ENCODE measurements at places on chromosomes 4 and X. TPM values are rescaled to one million over a fixed set of nuclear protein-coding genes. Genes with fewer than 3 reads are reported as not detected.

DNA sequence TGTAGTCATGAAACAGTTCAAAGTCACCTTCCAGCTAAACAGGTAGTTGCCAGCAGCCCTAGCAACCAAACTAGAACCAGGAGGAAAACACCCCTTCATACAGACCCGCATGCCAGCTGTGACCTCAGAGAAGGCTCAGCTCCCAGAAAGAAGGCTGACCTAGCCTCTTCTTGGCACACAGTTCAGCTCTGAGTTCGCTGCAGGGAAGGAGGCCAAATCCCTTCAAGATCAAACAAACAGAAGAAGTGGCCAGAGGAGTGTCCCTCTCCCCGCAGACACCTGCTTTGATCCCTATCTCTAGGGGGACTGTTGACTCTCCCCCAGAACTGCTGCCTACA is 56.0 kb downstream of the HADH start:
- peak; percentile 55 for DNase-seq

- DNase-seq, result no peak
These were observed 11.0 kb downstream of the TENM3 start for GRCh38 chr4:182254026-182254780.

DNA sequence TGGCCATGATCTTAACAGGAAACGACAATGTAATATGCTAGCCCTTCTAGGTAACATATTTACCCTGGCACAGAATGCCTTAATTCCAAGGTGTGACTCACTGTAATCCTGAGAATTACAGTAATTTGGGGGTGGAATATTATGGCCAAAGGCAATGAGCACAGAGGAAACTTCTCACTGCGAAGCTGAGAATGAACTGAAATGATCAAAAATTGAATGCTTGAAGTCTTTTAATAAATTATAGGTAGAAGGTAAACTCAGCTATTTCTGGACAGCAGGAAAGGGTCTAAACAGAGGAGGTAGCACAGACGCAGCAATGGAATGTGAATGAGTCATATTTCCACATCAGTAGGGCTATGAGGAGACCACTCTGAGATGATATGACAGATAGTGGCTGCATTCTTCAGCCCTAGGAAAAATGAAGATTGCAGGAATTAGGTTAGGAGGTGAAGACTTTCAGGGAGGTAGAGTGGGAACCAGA is 312.6 kb downstream of the PACRGL start:
- DNase-seq, result no peak

DNA sequence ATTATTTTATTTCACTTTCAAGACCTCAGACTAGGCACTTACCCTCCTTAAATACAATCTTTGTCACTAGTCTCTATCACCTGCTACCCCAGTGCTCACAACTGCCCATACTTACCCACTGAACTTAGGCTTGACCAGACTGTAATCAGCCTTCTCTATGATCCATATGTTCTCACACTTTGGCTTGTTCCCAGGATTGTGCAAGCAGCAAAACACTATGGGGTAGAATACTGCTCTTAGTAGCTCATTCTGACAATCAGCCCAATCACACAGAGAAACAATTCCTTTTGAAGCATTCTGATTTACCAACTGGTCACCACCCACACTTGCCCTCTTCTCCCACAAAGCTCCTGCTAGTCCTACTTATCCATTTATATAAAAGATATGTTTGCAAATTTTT is 878.3 kb downstream of the FSTL5 start:
- no peak for DNase-seq

- no peak for DNase-seq
These were observed 257.2 kb downstream of the SNCA start for GRCh38 chr4:89579771-89580170.

DNA sequence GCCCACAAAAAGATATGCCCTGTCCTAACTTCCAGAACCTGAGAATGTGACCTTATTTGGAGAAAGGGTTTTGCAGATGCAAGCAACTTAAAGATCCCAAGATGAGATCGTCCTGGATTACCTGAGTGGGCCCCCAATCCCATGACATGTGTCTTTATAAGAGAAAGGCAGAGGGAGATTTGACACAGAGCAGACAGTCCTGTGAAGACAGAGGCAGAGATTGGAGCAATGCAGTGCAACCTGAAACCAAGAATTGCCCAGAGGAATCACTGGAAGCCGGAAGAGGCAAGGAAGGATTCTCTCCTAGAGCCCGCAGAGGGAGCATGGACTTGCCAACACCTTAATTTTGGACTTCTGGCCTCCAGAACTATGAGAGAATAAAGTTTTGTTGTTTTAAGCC is 171.5 kb downstream of the SMIM20 start:
- no peak for DNase-seq

- DNase-seq, result no peak
These were observed 93.9 kb upstream of the CBR4 start for GRCh38 chr4:169103966-169104412.

- DNase-seq, result no peak
These were observed 109.5 kb upstream of the ADRA2C start for GRCh38 chr4:3656416-3657356.

GRCh38 chr4:122458625-122459024 is 2.1 kb upstream of the IL2 start:
- no peak for DNase-seq

DNA sequence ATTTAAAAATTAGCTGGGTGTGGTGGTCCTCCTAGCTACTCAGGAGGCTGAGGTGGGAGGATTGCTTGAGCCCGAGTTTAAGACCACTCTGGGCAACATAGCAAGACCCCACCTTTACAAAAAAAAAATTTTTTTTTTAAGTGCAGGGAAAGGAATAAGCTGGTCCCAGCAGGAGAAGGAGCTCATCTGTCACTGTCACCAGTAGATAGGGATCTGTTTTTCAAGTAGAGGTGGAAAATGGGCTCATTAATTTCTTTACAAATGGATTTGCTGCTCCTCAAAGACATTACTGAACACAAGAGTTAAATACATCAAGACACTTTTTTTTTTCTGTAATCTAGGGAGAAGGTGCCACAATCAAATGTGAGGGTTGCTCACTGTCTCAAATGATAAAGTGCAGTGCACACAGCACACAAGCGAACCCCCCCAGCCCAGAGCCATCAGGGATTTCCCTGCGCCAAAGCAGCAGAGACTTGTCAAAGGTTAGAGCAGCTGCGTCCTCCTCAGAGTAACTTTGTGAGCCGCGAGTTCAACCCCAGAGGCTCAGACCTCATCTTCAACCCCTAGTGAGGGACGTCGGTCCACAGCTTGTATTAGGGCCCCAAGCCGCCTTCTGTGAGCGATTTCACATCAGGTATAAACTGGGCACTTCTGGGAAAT is 14.3 kb upstream of the MTNR1A start:
- DNase-seq, result no peak

DNA sequence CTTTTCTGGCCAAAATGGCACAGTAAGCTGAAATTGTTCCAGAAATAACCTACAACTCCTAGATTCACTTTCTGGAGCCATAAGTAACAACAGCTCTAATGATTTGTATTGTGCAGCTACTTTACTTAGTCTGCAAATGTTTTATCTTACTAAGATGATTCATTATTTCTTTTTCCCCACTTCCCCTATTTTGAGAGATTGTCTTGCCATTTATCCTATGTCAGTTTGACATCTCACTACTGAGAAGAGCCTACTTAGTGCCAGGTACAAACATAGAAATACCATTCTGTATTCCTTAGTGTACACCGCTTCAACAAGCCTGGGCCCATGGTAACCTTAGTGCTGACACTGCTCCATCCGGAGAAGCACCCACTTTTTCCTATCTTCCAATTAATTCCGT is 13.8 kb upstream of the STK26 start:
- DNase-seq, result no peak

- no peak for DNase-seq
These were observed 26.5 kb downstream of the HNRNPDL start for GRCh38 chr4:82403725-82404124.

DNA sequence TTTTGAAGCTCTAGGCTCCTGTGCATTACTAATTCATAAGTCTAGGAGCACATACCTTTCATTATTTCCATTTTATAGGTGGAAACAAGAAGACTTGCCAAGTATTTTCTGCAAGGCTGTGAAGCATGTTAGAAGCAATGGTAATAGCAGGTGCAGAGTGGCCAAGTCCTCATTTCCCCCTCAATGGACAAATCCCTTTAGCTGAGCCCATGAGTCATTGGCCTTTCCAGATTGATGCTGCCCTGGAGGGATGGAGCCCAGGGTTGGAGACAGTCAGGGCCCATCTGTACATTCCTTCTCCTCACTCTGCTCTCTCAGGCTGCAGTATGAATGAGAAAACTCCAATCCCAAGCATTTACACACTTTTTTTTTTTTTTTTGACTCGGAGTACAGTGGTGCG is 6.6 kb downstream of the MGST2 start:
- no peak for DNase-seq

DNA sequence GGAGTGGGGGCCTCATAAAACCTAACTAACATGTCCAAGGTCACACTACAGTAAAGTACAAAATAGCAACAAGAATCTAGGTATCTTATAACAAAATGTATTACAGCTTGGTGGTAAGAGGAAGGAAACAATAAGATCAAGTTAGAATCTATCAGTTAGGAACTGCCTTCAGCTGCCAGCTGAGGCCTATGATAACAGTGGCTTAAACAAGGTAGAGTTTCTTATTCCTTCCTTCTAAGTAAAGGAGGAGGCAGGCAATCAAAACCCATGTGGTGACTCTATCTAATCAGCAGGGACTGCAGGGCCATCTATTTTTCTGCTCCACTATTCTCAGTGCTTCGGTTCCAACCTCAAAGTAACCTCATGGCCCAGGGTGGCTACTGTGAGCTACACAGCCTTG is 10.9 kb downstream of the SH3D19 start:
- DNase-seq, result no peak

- no peak for DNase-seq
These were observed 87.2 kb upstream of the MYOZ2 start for GRCh38 chr4:119048446-119048845.

- DNase-seq, result no peak
These were observed 14.1 kb upstream of the CXCL6 start for GRCh38 chr4:73822389-73822788.

DNA sequence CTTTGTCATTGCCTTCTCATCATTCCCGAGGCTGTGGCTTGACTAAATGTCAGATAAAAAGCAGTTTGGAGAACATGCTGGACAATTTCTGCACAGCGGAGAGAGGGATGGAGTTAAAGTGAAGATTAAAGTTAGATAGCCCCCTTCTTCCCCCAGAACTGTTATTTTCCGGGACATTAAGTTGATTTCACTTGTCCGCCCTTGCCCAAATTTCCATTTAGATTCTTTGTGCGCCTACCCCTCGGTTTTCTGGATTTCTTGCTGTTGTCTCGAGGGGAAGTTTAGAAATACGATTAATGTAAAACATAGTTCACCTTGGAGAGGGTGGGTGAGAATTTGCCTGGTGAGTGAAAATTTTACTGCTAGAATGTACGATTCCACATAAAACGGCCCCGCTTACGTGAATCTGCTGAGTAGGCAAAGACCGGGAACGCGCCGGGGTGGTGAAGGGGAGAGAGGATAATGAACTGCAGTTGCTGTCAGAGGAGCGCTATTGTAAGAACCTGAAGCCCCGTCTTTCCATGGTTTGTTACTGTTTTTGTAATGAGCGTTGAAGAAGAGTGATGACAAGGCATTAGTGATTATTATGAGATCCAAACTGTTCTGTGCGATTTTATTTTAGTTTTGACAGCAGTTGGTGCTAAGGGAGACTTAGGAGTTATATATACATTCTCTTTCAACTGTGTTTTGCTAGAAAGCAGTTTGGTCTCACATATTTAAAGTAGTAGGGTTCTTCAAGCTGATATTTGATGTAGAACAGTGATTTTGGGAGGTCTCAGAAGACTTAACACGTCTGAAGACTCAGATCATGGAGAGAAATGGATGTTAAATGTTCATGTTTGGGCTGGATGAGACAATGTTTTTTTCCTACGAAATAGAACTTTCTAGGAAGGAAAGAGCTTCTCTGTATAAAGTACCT is 73.0 kb downstream of the AFF1 start:
- DNase-seq, result peak; percentile 72

- DNase-seq, result no peak
These were observed 74.7 kb downstream of the CHRNA9 start for GRCh38 chr4:40409835-40410234.

GRCh38 chr4:184383497-184384055 is 90.8 kb downstream of the IRF2 start:
- no peak for DNase-seq

GRCh38 chr4:89994176-89994873 is 99.7 kb downstream of the MMRN1 start:
- no peak for DNase-seq

DNA sequence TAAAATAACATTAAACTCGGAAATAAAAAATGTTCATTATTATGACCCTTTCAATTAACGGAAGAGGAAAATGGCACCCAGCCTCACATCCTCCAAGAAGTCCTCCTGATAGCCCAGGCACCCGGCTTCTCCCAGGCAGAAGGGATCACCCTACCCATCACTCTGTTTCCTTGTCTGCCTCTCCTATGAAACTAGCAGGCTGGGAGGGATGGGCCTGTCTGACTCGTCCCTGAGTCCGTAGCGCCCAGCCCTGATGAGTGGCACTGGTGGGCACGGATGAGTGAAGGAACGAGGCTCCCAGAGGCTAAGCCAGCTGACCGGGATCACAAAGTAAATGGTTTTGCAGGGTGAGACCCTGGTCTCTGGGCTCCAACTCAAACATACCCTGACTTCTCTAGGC is 28.6 kb upstream of the KIAA0232 start:
- no peak for DNase-seq

Gene AFM
- not detected for total RNA-seq

Gene TMEM144
- 13.4 TPM for total RNA-seq

Gene NHSL2
- 3.7 TPM for total RNA-seq

Gene PLXNA3
- 22.0 TPM for total RNA-seq

Gene TEX13A
- not detected for total RNA-seq

Gene PLK4
- total RNA-seq, result 1.3 TPM

Gene OPRPN
- total RNA-seq, result not detected

Gene RTL9
- total RNA-seq, result 0.40 TPM

Gene ARHGEF6
- total RNA-seq, result 44.2 TPM

All from left ventricle myocardium superior (tissue), 1 donor.